Nephron progenitor cell (in vitro differentiated cells): ENCODE measurements at places on chromosomes 7 and 10.

DNA sequence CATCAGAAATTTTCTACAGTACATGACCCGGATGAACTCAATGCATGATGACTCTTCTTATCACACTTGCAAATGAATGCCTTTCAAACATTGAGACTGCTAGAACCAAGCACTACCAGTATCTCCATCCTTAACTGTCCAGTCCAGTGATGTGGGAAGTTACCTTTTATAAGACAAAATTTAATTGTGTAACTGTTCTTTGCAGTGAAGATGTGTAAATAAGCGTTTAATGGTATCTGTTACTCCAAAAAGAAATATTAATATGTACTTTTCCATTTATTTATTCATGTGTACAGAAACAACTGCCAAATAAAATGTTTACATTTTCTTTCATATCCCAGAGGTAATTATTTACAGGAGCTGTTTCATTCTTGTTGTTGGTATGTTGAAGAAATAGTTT lies 40.1 kb downstream of the LGI1 start:
- DNase-seq: no peak

DNA sequence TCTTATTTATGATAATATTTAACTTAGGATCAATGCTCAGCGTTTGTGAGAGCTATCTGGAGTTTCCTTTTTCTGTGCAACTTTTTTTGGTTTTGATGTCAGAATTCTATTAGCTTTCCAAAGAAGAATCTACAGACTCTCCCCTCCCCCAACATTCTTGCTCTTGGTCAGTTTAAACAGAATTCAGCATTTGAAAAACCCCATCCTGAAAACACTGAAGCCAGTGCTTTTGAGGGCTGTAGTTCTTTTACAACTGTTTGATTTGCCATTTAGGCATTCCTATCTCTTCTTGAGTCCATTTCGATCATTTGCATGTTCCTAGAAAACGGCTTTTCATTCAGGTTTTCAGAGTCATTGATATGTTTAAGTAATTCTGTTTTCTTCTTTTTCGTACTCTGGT lies 15.6 kb upstream of the CXCL12 start:
- no peak for DNase-seq

GRCh38 chr7:234051-234707 lies 41.8 kb downstream of the FAM20C start:
- no peak for DNase-seq

- DNase-seq: no peak
Observed at GRCh38 chr10:32150532-32151101, 94.4 kb upstream of the KIF5B start.

- no peak for DNase-seq
Observed at GRCh38 chr10:18399158-18399557, 252.2 kb downstream of the NSUN6 start.

DNA sequence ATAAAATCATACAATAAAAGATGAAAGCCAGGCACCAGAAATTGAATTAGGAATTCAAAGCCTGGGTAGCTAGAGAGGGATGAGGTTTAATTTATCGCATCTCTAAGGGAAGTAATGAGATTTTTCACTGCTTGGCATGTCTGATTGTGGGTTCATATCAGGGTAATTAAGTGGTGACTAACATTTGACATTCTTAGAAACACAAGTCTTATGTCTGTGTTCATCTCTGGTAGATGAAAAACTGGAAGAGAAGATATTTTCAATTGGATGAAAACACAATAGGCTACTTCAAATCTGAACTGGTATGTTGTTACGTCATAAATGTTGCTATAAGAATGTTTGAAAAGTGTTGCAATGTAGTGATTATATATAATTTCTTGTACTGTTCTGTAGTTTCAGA lies 36.8 kb upstream of the ARMS2 start:
- no peak for DNase-seq

DNA sequence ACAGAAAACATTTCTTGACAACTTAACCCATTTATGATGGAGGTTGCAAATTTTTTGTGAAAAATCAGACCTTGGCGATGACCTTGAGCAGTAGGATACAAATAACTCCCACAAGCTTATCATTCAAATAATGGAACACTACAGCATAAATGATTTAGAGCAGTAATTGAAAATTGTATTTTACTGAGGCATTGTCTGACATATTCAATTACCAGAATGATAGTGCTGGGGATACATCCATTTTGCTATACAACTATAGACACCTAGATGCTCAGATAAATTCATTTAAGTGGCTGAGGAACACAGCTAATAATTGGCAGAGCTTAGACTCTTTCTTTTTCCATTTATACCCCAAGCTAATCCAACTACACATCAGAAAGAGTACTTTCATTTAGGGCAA lies 18.9 kb downstream of the TWIST1 start:
- no peak for DNase-seq

- no peak for DNase-seq
Observed at GRCh38 chr10:100734295-100735086, 10.9 kb upstream of the PAX2 start.

GRCh38 chr10:15821046-15821683 lies 39.1 kb downstream of the MINDY3 start:
- no peak for DNase-seq

DNA sequence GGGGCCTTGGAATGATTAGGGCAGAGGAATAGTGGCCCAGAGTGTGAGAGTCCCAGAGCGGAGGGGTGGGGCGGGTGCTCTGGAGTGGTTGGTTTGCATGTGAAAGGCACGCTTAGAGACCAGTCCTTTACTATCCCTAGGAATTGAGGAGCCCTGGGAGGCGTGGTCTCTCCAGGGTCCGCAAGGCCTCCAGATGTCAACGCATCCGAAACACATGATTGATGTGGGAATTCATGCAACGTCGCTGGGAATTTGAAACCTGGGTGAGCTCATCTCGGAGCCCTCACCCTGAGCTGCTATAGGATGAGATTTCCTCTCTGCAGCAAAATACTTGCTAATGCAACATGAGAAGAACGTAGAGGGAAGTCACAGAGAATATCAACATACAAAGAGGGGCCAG lies 51.2 kb downstream of the NPTX2 start:
- DNase-seq: peak; percentile 22

- DNase-seq: peak; percentile 18
Observed at GRCh38 chr7:37694208-37695094, 10.9 kb downstream of the GPR141 start.

- DNase-seq: no peak
Observed at GRCh38 chr7:17625043-17625442, 315.3 kb downstream of the SNX13 start.

DNA sequence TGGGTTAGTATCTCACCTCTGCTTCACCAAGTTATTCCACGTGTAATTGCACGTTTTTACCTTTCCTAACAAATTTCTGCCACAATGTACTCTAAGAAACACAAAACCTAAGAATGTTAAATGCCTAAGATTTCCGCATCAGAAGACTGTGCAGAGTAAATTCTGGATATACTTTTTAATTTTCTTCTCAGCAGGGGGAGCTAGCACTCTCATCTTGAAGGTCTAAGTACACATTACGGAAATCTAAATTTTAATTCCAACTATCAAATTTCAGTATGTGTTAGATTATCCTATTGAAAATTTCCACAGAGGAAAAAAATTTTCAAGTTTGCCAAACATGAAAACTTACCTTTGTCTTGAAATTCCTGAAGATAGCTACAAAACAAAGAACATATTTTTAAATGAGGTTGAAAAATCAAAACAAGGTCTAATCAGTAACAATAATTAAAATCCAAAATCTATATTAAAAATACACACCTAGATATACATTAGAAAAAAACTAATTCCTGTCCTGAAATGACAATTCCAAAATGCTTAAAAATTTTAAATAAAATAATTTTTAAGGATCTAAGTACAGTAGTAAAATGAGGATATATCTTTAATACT lies 10.5 kb downstream of the SKAP2 start:
- DNase-seq: no peak

DNA sequence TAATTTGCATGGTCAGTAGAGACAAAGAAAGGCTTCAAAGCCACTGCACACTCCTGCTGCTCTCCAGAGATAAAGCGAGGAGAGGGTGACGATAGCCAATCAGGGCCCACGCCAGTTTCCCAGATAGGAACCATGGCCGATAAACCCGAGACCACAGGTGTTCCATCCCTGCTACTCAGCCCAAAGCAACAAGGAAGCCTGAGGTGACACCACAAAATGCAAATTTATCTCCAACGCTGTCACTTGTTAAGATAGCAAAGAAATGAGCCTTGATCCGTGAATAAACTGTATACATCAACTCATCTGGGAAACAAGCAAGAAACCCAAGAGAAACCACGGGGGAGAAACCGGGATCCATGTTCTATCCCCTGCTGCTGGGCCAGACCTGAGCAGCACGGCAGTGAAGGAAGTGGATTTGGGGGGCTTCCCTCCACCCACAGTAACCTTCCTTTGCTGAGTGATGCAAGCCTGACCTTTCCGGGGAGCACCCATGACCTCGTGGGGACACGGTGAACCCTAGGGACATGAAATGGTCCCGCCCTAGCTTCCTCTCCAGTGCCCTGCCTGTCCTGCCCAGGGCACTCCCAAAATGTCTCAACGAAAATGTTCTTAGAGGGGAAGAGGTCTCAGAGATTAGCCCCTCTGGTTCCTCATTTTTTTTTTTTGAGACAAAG lies 164.6 kb downstream of the PTPRN2 start:
- DNase-seq: no peak

- peak; percentile 76 for DNase-seq
Observed at GRCh38 chr10:99560277-99561126, 27.8 kb downstream of the NKX2-3 start.

- no peak for DNase-seq
Observed at GRCh38 chr7:151327659-151328058, 14.0 kb upstream of the NUB1 start.

DNA sequence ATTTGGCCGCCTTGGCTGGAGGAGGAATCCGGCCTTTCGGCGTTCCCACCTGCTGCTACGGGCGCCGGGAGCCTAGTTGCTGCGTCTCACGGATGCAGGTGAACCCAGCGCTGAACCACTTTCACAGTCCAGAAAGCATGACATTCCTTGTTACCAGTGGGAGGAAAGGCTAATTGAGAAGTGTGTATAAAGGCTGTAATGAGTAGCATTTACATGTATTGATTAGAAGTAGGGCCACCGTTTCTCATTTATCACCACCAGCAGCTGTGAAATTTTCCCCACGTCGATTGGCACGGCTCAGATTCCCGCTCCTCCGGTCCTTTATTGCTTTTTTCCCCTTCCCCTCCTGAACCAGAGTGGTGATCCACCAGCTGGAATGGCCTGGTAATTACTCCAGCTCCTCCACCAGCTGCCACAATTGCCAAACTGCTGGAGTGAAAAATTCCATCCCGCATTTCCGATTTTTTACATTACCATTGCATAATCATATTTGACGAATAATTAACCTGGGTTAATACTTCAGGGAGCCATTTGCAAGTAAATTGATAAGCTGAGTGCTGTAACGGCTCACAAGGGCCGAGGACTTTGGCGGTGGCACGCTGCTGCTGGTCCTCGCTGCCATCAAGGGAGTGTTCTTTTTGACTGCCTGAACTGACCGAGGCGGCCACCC lies 153.3 kb downstream of the POU6F2 start:
- no peak for DNase-seq

GRCh38 chr10:129730993-129731325 lies 233.1 kb downstream of the EBF3 start:
- DNase-seq: no peak

GRCh38 chr7:26293569-26294308 lies 2.1 kb downstream of the SNX10 start:
- no peak for DNase-seq

DNA sequence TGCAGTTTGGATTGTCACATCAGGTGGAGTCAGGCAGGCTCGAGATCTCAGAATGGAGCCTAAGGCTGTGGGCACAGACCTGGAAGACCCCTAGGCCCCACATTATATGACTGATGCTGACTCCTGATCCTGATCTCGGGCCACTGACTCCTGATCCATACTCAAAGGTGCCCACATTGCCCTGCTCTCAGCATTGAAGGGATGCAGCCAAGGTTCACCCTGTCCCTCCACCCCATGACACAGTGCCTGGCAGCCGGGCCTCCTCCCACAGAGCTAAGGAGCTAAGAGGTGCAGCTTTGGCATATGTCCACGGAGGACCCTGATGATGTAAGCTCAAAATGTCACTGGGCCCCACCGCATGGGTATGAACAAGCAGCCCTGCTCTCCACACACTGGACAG lies 36.6 kb downstream of the TCERG1L start:
- DNase-seq: no peak

- DNase-seq: no peak
Observed at GRCh38 chr10:49300140-49300974, 1.4 kb downstream of the C10orf71 start.

GRCh38 chr7:41624818-41625217 lies 78.1 kb downstream of the INHBA start:
- no peak for DNase-seq
